ENCODE measurements at places on chromosomes 5 and 9. TPM values are rescaled to one million over a fixed set of nuclear protein-coding genes. Genes with fewer than 3 reads are reported as not detected.

DNA sequence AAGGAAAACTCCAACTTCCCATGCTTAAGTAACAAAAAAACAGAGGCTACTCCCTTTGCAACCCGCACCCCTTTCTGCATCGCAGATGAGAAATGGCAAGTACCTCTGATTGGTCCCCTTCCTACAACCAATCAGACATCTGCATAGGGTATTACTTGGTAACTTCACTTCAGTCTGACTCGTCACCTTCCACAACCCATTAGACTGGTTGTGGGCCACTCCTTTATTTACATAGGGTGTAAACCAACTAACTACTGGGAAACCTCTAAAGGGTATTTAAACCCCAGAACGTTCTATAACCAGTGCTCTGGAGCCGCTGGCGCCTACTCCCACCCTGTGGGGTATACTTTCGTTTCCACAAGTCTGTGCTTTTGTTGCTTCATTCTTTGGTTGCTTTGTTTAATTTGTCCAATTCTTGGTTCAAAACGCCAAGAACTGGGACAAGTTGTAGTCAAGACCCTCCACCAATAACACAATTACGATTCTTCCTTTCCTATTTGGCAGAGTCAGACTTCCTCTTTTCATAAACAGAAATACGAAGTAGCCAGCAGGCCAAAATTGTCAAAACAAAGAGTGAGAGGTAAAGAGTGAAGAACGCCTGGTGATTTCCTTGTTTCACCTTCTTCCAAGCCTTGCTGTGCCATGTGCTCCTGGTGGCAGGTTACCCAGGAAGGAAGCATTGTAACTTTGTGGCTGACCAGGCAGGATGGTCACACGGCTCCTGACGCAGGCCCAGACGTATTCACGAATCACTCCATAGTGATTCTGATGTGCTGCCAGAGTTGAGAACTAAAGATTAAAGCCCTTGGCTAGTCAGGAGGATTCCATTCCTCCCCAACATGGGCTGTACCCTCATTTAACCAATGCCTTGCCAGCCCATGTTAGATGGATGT is 477.4 kb downstream of the ARHGEF28 start:
- no peak for DNase-seq

The CCDC127 gene
- 6.9 TPM for total RNA-seq

The MLANA gene
- not detected for total RNA-seq

The GRM6 gene
- not detected for total RNA-seq
